ENCODE measurements at places on chromosomes 2 and 18.

GRCh38 chr2:64914247-64914646, 75.0 kb upstream of the SLC1A4 start:
- no peak overlapping the region for H3K4me3 ChIP-seq
- H3K27ac ChIP-seq, result no peak overlapping the region
- DNase-seq, result no peak
- H3K36me3 ChIP-seq, result no peaks in the 10 kb centered on the region
- peaks cover 3% of the 10 kb centered on the region for H3K4me1 ChIP-seq

DNA sequence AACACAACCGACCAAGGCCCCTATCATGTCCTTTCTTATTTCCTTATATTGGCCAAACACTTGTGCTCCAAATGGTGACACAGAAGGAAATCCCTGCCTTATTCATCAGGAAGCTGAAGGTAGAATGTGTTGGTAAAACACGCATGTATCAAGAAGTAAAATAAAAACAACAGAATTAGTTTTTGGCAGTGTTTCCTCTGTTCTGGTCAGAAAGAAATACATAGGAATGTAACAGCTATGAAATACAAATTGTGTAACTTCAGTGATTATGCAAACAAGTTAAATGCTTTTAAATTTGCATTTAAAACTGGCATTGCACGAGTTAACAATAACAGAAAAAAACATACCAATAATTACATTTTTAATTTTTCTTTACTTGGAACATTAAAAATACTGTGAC, 19.3 kb downstream of the ST6GAL2 start:
- H3K4me3 ChIP-seq, result no peak overlapping the region
- DNase-seq, result no peak
- H3K27ac ChIP-seq, result no peak overlapping the region
- H3K27me3 ChIP-seq, result peaks cover 19% of the 10 kb centered on the region
- H3K36me3 ChIP-seq, result no peaks in the 10 kb centered on the region

- DNase-seq, result no peak
- no peaks in the 10 kb centered on the region for H3K27me3 ChIP-seq
- H3K36me3 ChIP-seq, result no peaks in the 10 kb centered on the region
- no peaks in the 10 kb centered on the region for H3K4me1 ChIP-seq
- H3K27ac ChIP-seq, result no peak overlapping the region
Observed at GRCh38 chr2:239178954-239179353, 221.9 kb downstream of the HDAC4 start.

GRCh38 chr2:149100739-149101699, 62.5 kb downstream of the LYPD6B start:
- H3K36me3 ChIP-seq, result no peaks in the 10 kb centered on the region
- H3K27me3 ChIP-seq, result no peaks in the 10 kb centered on the region
- H3K4me1 ChIP-seq, result peaks cover 30% of the 10 kb centered on the region
- peak; percentile 16 for DNase-seq

- H3K36me3 ChIP-seq, result no peaks in the 10 kb centered on the region
- H3K27me3 ChIP-seq, result no peaks in the 10 kb centered on the region
- H3K4me1 ChIP-seq, result peaks cover 29% of the 10 kb centered on the region
- DNase-seq, result no peak
- H3K27ac ChIP-seq, result no peak overlapping the region
Observed at GRCh38 chr2:181352158-181352557, 105.0 kb upstream of the ITGA4 start.

DNA sequence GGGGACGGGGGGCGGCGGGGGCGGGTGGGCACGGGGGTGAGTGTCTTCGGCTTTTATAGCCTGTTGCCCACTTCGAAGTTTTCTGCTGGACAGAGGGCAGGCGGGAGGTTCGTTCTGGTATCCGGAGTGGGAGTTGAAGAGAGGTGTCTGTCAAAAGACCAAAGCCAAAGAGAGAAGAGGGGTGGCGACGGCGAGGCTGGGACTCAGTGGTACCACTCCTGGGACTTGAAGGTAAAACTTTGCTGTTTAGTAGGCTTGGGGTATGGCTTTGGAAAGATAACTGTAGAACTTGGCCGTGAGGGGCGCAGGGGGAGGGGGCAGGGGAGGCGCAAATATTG, 215.8 kb upstream of the DTNA start:
- H3K27ac ChIP-seq, result no peak overlapping the region
- peaks cover 11% of the 10 kb centered on the region for H3K4me1 ChIP-seq
- H3K4me3 ChIP-seq, result no peak overlapping the region
- no peak for DNase-seq
- H3K27me3 ChIP-seq, result peaks cover 6% of the 10 kb centered on the region

GRCh38 chr2:76640905-76641304, 881.3 kb downstream of the LRRTM4 start:
- no peaks in the 10 kb centered on the region for H3K27me3 ChIP-seq
- H3K4me3 ChIP-seq, result no peak overlapping the region
- DNase-seq, result no peak
- H3K27ac ChIP-seq, result no peak overlapping the region
- H3K36me3 ChIP-seq, result no peaks in the 10 kb centered on the region

GRCh38 chr2:122341007-122341406, 585.6 kb downstream of the TSN start:
- H3K27ac ChIP-seq, result peak overlapping the region; percentile 86
- H3K27me3 ChIP-seq, result no peaks in the 10 kb centered on the region
- no peaks in the 10 kb centered on the region for H3K36me3 ChIP-seq
- H3K4me1 ChIP-seq, result peaks cover 16% of the 10 kb centered on the region
- peak; percentile 74 for DNase-seq
- peak overlapping the region; percentile 24 for H3K4me3 ChIP-seq

- H3K27me3 ChIP-seq, result no peaks in the 10 kb centered on the region
- no peak for DNase-seq
- peaks cover 23% of the 10 kb centered on the region for H3K4me1 ChIP-seq
- H3K27ac ChIP-seq, result no peak overlapping the region
Observed at GRCh38 chr2:99809259-99809900, 319.6 kb upstream of the REV1 start.

GRCh38 chr2:119180892-119181291, 22.3 kb upstream of the C1QL2 start:
- H3K27ac ChIP-seq, result no peak overlapping the region
- no peak for DNase-seq
- no peaks in the 10 kb centered on the region for H3K36me3 ChIP-seq
- no peak overlapping the region for H3K4me3 ChIP-seq

DNA sequence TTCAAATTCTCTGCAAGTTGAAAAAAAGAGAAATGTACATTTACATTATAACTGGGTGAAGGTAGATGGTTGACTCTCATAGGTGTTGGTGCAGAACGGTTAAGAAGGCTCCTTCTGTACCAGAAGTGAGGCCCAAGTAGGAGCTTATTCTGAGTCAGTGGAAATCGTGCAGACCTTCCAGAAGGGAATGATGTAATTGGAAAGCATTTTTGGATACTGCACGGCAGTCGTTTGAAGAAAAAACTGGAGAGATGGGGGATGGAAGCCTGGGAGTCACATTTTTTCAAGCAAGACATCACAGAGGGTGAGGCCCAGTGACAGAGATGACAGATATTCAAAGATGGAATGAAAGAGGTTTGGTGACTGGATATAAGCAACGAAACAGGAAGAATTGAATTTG, 39.4 kb downstream of the HRH4 start:
- H3K36me3 ChIP-seq, result no peaks in the 10 kb centered on the region
- peak; percentile 89 for DNase-seq
- peaks cover 37% of the 10 kb centered on the region for H3K4me1 ChIP-seq
- no peaks in the 10 kb centered on the region for H3K27me3 ChIP-seq

- 0 out of 2 replicates have a peak, but pooled peaks cover 4% of the 10 kb centered on the region for H3K36me3 ChIP-seq
- peak within 1 kb of the TSS; percentile 78 for H3K4me3 ChIP-seq
- no peaks in the 10 kb centered on the region for H3K27me3 ChIP-seq
Observed at GRCh38 chr2:43595603-43596412, at the start of gene THADA. THADA (minus strand) TSS chr2:43596038; CDS start chr2:43592392, 3,646 bp downstream.

DNA sequence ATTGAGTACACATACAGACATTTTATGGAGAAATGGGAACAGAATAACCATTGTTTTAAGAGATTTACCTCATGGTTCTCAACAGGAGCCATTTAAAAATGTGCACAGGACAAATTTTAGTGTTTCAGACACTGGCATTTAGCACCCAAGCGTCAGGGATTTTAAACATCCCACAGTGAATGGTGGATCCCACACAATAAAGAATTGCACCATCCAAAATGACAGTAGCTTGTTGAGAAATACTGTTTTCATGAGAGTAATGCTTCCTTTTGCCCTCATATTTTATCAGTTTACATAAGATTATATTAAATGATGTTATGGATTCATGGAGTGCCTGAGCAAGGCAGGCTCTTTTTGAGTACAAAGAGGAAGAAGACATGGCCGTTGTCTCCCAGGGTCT, 54.0 kb downstream of the MFSD6 start:
- H3K4me1 ChIP-seq, result peaks cover 10% of the 10 kb centered on the region
- no peaks in the 10 kb centered on the region for H3K27me3 ChIP-seq
- H3K36me3 ChIP-seq, result no peaks in the 10 kb centered on the region
- DNase-seq, result no peak
- no peak overlapping the region for H3K27ac ChIP-seq
- H3K4me3 ChIP-seq, result no peak overlapping the region

GRCh38 chr2:183163821-183164649, 39.8 kb downstream of the NUP35 start:
- H3K27me3 ChIP-seq, result no peaks in the 10 kb centered on the region
- DNase-seq, result no peak
- no peak overlapping the region for H3K4me3 ChIP-seq
- H3K4me1 ChIP-seq, result peaks cover 13% of the 10 kb centered on the region
- H3K36me3 ChIP-seq, result peaks cover 9% of the 10 kb centered on the region
- H3K27ac ChIP-seq, result no peak overlapping the region

GRCh38 chr18:59067873-59068272, 71.8 kb upstream of the SEC11C start:
- H3K27ac ChIP-seq, result no peak overlapping the region
- peaks cover 3% of the 10 kb centered on the region for H3K4me1 ChIP-seq
- no peaks in the 10 kb centered on the region for H3K27me3 ChIP-seq
- H3K4me3 ChIP-seq, result no peak overlapping the region
- peak; percentile 38 for DNase-seq

DNA sequence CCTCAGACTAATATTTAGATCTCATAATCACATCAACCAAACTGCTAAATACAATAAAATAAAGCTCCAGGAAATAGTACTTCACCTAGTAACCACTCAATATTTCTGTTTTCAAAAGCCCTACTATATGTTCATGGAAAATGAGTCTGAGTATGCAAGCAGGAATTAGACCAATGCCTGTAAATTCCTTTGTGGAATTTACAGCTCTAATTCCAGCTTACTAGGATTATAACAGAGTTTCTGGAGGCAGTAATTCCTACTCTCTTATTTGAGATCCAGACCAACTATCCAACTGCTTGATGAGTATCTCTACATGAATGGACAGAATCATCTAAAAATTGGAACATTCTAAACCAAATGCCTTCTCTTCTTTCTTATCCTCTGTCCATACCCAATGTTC, 11.6 kb downstream of the CDKL4 start:
- H3K4me1 ChIP-seq, result no peaks in the 10 kb centered on the region
- DNase-seq, result peak; percentile 18
- no peak overlapping the region for H3K4me3 ChIP-seq
- no peaks in the 10 kb centered on the region for H3K36me3 ChIP-seq
- no peaks in the 10 kb centered on the region for H3K27me3 ChIP-seq
- no peak overlapping the region for H3K27ac ChIP-seq

Measured in GM23248 (cell line).